ENCODE measurements at places on chromosomes 2 and 18.
A peak's percentile ranks its signal among the peaks of the same experiment; 100 is the strongest.

- peak; percentile 38 for DNase-seq
Measured at GRCh38 chr2:138486363-138487198, 15.0 kb upstream of the SPOPL start.

- DNase-seq: peak; percentile 63
Measured at GRCh38 chr2:126669772-126670171, 13.8 kb downstream of the GYPC start.

GRCh38 chr2:69214898-69215297 lies 172.1 kb downstream of the GFPT1 start:
- DNase-seq: no peak

DNA sequence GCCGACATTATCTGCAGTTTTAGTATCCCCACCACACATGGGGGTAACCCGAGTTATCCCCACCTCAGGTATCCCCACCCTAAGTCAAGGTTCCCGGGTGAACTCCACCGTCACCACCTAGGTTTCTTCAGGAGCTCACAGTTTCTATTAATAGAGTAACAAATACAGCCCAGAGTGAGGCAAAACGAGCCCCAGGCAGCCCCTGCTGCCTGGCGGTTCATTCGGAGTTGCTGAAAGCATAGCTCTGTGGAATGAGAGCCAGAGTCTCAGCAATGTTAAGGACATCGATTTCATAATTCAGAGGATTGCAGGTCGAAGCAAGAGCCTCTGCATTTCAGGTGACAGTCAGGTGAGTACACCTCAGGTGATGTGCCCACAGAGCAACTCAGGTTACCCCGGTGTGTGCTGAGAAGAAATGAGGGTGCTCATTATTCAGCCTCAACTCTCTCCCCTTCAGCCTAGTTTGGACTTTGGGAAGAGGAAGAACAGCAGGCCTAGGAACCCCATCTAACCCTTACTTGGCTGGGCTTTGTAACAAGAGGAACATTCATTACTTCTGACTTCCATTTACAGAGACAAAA lies 10.7 kb downstream of the SATB2 start:
- DNase-seq: no peak

- no peak for DNase-seq
Measured at GRCh38 chr18:9779630-9780029, 71.5 kb downstream of the RAB31 start.

- peak; percentile 14 for DNase-seq
Measured at GRCh38 chr2:219230059-219230540, 494 bp downstream of the ANKZF1 start.

GRCh38 chr18:3885209-3885792 lies 435.3 kb downstream of the TGIF1 start:
- DNase-seq: peak; percentile 54

DNA sequence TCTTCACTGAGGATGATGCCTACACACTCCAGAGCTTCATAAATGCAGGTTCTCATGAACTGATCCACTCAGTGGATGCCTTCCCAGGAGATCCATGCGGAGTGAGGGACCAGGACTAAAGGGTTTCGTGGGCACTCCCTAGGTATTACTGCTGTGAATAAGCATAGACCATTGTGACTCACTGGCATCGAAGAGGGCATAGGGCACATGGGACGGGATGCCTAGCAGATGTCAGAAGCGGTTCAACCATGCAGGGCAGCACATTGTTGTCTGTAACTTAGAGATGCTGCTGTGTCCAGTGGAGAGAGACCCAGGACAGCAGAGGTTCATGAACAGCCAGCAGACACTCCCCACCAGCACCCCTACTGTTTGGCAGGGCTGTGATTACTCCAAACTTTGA lies 17.2 kb downstream of the GKN2 start:
- no peak for DNase-seq

GRCh38 chr2:84539729-84540128 lies 23.4 kb downstream of the DNAH6 start:
- no peak for DNase-seq

DNA sequence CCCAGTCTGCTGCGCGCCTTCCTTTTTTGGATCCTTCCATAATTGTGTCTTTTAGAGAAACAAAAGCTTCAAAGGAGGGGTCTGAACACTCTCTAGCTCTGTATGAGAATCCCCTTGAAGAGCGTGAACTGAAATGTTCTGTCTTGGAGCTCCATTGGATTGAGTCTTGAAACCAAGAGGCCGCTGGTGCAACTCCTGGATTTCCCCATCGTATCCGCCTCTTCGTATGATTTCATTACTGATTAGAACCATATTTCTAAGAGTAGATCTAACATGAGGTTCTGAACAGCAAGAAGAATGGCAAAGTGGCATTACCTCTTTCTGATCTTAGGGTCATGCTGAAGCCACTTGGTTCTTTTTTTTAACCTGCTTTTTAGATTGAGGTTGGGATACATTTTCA lies 31.4 kb upstream of the NRP2 start:
- no peak for DNase-seq
